ENCODE measurements at places on chromosomes 16 and 17.

GRCh38 chr17:61418449-61418848 lies 18.8 kb downstream of the TBX2 start:
- H3K36me3 ChIP-seq: no peaks in the 10 kb centered on the region
- H3K4me1 ChIP-seq: no peaks in the 10 kb centered on the region
- no peak for DNase-seq
- no peak overlapping the region for H3K4me3 ChIP-seq

- H3K4me1 ChIP-seq: no peaks in the 10 kb centered on the region
- H3K27me3 ChIP-seq: no peaks in the 10 kb centered on the region
- H3K27ac ChIP-seq: no peak overlapping the region
- no peak overlapping the region for H3K4me3 ChIP-seq
- H3K36me3 ChIP-seq: no peaks in the 10 kb centered on the region
Observed at GRCh38 chr16:336269-336668, 16.3 kb downstream of the AXIN1 start.

- no peak overlapping the region for H3K4me3 ChIP-seq
- H3K27me3 ChIP-seq: no peaks in the 10 kb centered on the region
- no peak for DNase-seq
- peaks cover 13% of the 10 kb centered on the region for H3K36me3 ChIP-seq
- H3K27ac ChIP-seq: no peak overlapping the region
Observed at GRCh38 chr17:78107457-78107856, 21.1 kb downstream of the TMC6 start.

DNA sequence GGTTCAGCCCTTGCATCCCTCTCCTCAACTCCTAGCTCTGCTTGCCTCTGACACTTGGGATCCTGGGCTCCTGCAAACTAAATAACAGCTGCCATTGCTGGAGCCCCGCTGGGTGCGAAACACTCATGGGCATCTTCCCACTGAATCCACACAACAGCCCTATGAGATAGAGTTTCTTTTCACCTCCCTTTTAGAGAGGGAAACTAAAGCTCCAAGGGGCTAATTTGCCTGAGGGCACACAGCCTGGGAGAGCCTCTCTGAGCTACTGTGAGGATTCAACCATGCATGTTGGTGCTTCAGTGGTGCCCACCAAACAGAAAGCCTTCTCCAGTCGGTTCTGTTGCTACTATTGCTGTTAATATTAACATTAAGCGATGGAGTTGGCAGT lies 4.0 kb downstream of the ACBD4 start:
- H3K36me3 ChIP-seq: no peaks in the 10 kb centered on the region
- DNase-seq: no peak

DNA sequence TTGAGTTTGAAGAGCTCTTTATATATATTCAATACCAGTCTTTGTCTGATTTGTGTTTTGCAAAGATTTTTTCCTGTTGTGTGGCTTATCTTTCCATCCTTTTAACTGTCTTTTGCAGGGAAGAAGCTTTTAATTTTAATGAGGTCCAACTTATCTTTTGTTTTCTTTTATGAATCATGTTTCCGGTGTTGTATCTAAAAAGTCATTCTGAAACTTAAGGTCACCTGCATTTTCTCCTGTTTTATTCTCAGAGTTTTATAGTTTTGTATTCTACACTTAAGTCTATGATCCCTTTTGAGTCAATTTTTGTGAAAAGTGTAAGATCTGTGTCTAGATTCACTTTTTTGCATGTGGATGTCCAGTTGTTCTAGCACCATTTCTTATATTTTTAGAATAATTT lies 24.6 kb upstream of the COX10 start:
- peak; percentile 29 for DNase-seq
- H3K36me3 ChIP-seq: no peaks in the 10 kb centered on the region
- H3K4me1 ChIP-seq: peaks cover 7% of the 10 kb centered on the region
- H3K27me3 ChIP-seq: no peaks in the 10 kb centered on the region
- H3K4me3 ChIP-seq: no peak overlapping the region
- no peak overlapping the region for H3K27ac ChIP-seq

DNA sequence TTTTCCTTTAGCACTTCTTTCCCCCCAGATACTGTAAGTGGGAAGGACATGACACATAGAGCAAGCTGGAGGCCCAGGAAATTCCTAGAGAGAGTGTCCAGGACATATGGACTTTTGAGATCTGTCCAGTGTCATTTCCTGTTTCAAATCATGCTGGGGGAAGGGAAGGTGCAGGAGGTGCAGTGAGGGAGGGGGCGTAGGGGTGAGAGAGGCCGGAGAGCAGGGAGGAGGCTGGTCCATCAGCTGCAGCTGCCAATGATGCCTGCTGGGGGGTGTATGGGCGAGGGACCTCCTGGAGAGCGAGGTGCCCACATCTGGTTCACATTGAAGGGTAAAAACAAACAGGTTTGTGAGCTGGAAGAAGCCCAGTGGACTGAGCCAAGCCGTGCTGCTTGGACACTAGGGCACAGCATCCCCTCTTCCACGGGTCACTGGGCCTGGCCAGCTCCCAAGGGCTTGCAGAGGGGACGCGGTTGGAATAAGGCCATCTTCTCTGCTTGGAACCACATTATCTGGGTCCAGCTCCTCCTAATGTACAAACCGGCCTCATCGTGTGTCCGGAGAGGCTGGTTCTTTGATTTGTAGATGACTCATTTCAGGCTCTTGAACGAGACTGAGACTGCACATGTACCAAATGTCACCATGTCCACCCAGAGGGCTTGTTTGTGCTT lies 70.4 kb upstream of the SMURF2 start:
- H3K36me3 ChIP-seq: no peaks in the 10 kb centered on the region
- H3K27me3 ChIP-seq: no peaks in the 10 kb centered on the region
- peak; percentile 65 for DNase-seq
- H3K4me1 ChIP-seq: peaks cover 42% of the 10 kb centered on the region
- no peak overlapping the region for H3K4me3 ChIP-seq

DNA sequence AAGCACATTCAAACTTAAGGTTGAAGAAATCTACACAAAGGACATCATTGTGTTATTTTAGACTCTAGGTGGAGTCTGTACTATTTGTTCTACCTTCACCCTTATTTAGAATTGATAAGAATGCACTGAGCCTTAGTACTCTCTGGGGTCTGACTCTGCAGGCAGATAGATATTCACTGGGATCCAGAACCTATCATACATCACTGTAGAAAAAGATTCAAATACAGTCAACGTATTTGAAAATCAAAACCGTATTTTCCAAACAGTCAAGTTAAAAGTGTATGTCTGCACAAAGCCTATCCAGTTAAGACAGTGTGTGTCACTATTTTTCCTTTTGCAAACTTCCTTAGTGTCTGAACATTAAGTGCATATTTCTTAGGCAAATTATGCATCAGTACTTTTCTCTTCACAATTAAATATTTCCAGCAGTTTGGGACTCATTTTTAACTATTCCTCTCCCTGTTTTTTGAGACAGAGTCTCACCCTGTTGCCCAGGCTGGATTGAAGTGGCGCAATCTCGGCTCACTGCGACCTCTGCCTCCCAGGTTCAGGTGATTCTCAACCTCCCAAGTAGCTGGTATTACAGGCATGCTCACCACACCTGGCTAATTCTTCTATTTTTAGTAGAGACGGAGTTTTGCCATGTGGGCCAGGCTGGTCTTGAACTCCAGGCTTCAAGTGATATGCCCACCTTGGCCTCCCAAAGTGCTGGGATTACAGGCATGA lies 22.3 kb downstream of the MOSMO start:
- H3K4me3 ChIP-seq: no peak overlapping the region
- peaks cover 44% of the 10 kb centered on the region for H3K4me1 ChIP-seq
- no peak for DNase-seq
- no peaks in the 10 kb centered on the region for H3K36me3 ChIP-seq
- H3K27ac ChIP-seq: peak overlapping the region; percentile 29
- no peaks in the 10 kb centered on the region for H3K27me3 ChIP-seq

- H3K4me1 ChIP-seq: peaks cover 7% of the 10 kb centered on the region
- no peak for DNase-seq
- no peak overlapping the region for H3K4me3 ChIP-seq
- H3K27ac ChIP-seq: no peak overlapping the region
- H3K27me3 ChIP-seq: peaks cover 3% of the 10 kb centered on the region
Observed at GRCh38 chr16:66590322-66590721, 11.1 kb downstream of the CMTM2 start.

- H3K36me3 ChIP-seq: no peaks in the 10 kb centered on the region
- H3K4me1 ChIP-seq: peaks cover under 1% of the 10 kb centered on the region
- H3K4me3 ChIP-seq: no peak overlapping the region
Observed at GRCh38 chr17:30191072-30191471, 44.4 kb downstream of the SLC6A4 start.

GRCh38 chr16:72066747-72067146 lies 3.7 kb downstream of the HPR start:
- no peaks in the 10 kb centered on the region for H3K36me3 ChIP-seq
- H3K27me3 ChIP-seq: peaks cover 1% of the 10 kb centered on the region
- DNase-seq: peak; percentile 39
- no peaks in the 10 kb centered on the region for H3K4me1 ChIP-seq
- H3K27ac ChIP-seq: no peak overlapping the region
- H3K4me3 ChIP-seq: no peak overlapping the region

DNA sequence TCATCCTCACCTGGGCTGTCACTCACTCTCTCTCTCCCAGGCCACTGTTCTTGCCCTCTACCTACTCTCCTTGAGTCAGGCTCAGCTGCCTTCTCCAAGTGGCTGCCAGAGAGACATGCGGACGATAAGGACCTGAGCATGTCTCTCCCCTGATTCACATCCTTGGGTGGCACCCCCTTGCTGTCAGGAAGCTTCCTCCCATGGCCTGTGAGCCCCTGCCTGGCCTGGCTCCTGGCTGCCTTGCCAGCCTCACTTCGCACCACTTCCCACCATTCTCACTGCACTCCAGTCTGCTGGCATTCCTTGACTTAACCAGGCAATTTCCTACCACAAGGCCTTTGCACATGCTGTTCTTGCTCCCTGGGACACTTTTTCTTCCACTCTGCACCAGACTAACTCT lies 2.7 kb upstream of the ALDH3A1 start:
- H3K4me1 ChIP-seq: peaks cover 18% of the 10 kb centered on the region
- DNase-seq: no peak
- no peak overlapping the region for H3K27ac ChIP-seq

DNA sequence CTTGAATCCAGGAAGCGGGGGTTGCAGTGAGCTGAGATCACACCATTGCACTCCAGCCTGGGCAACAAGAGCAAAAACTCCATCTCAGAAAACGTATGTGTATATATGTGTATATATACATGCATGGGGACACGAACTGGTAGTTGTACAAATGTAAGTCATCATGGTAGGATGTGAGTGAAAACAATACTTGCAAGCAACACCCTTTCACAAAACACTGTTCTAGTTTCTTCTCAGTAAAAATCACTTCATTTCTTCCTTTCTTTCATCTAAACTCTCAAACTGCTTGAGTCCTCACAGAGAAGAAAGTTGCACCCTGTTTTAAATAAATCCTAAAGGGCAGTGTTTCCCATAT lies 51.8 kb downstream of the METTL16 start:
- no peak overlapping the region for H3K27ac ChIP-seq
- no peak overlapping the region for H3K4me3 ChIP-seq
- H3K4me1 ChIP-seq: peaks cover 8% of the 10 kb centered on the region
- no peak for DNase-seq
- no peaks in the 10 kb centered on the region for H3K27me3 ChIP-seq
- H3K36me3 ChIP-seq: no peaks in the 10 kb centered on the region

DNA sequence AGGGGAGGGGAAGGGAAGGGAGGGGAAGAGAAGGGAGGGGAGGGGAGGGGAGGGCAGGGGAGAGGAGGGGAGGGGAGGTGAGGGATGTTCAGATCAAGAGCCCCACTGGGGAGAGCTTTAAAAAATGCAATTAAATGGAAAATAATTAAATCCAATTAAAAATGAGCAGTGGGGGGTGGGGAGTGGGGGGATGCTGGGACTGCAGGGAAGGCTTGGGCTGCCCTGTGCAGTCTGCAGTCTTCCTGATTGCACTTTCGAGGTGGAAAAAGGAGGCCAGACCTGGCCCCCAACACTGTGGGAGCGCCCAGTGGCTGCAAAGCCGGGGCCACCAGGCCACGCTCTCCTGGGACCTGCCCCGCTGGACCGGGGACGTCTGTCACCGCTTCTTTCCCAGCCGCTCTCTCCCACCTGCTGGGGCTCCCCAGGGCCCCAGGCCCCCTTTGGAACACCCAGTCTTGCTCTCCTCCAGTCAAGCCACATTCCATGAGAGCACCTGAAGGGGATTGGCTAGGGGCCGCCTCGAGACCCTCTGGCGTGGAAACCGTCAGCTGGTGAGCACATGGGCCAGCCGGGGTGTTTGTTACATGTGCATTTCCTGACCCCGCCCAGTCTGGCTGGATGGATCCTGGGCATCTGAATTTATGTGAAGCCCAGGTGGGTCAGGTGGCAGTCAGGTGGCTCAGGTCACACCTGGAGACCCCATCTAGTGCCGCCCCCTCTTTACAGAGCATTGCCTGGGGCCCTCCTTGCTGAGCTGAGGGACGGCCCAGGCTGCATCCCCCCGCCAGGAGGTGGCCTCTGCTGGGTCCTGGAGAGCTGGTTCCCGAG lies 37.6 kb upstream of the CBFA2T3 start:
- no peaks in the 10 kb centered on the region for H3K36me3 ChIP-seq
- DNase-seq: no peak
- no peaks in the 10 kb centered on the region for H3K4me1 ChIP-seq
- H3K27me3 ChIP-seq: no peaks in the 10 kb centered on the region
- H3K4me3 ChIP-seq: no peak overlapping the region

GRCh38 chr16:61382435-61382834 lies 653.8 kb downstream of the CDH8 start:
- H3K4me3 ChIP-seq: no peak overlapping the region
- H3K4me1 ChIP-seq: no peaks in the 10 kb centered on the region
- H3K27ac ChIP-seq: no peak overlapping the region
- no peak for DNase-seq
- H3K36me3 ChIP-seq: no peaks in the 10 kb centered on the region
- H3K27me3 ChIP-seq: no peaks in the 10 kb centered on the region

- peak; percentile 78 for DNase-seq
- H3K4me1 ChIP-seq: peaks cover 25% of the 10 kb centered on the region
- peak within 1 kb of the TSS; percentile 70 for H3K4me3 ChIP-seq
- H3K27ac ChIP-seq: peak within 1 kb of the TSS; percentile 84
- H3K36me3 ChIP-seq: no peaks in the 10 kb centered on the region
- no peaks in the 10 kb centered on the region for H3K27me3 ChIP-seq
Observed at GRCh38 chr16:57802341-57803133, at the start of gene KIFC3. Gene KIFC3, minus strand, starts transcription at chr16:57802491. Its CDS starts 4,248 bp downstream, at chr16:57798243.

DNA sequence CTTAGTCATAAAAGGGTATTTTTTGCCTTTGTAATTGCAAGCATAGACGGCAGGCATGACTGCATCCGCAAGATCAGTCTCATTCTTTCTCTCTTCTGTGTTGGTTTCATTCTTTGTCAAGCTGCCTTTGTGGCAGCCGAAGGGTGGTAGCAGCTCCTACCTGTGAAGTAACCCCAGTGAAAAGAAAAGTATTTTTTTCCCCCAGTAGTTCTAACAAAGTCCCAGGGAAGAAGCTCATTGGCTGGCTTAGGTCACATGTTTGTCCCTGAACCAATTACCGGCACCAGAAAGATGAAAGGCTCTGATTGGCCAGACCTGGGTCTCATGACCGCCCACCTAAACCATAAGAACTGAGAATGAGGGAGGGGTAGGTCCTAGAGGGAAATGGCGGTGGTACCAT lies 110.7 kb downstream of the RAP1GAP2 start:
- H3K4me1 ChIP-seq: no peaks in the 10 kb centered on the region
- H3K4me3 ChIP-seq: no peak overlapping the region
- H3K27me3 ChIP-seq: no peaks in the 10 kb centered on the region

All from endothelial cell of umbilical vein (primary cell).